Anterior cingulate cortex (tissue), 58 donors: ENCODE measurements at places on chromosomes 6 and 20.

DNA sequence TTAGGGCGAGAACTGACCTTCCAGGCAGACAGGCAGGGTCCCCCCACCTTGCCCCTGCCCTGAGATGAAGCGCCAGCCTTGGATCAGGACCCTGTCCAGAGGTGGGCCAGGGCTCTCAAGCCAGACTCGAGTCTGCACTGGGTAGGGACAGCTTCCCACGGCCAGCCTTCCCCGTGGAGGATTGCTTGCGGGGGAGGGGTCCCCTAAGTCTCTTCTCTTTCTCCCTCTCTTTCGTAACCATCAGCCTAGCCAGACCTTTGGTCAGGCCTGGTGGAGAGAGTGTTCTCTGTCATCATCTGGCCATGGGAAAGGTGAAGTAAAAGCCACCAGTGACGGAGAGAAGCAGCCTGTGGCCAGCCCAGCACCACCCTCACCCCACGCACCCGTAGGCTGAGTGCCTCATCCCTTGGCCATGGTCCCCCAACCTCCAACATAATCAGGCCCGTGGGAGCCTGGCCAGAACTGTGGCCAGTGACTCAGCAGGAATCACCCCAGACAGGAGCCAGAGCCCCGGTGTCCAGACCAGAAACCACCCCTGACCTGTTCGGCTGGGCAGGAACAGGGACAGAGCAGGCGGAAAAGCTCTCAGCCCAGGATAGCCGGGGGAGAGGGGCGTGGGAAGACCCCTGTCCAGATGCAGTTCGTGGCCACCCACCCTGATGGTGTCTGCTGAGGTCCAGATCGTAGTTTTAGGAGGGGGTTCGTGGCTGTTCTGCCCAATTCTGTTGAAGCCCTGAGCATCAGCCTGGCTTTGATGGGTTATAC lies 47.1 kb downstream of the SNAI1 start:
- DNase-seq = no peak

DNA sequence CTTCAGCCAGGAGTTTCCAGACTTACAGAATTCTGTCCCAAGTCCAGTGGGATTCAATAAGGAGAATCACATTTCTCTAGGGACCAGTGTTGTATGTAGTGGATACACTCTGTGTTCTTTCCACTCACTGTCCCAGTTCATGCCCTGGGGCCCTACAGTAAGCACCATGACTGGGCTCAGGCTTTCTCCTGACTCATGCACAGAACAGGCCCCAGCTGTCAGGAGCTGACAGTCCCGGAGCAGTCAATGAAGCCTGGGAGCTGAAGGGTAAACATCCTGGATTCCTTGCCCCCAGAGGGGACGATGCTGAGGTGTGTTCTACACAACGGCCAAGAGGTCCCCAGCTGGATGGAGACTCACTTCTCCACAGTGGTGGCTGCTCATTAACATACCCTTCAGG lies 40.2 kb upstream of the LRFN2 start:
- no peak for DNase-seq

DNA sequence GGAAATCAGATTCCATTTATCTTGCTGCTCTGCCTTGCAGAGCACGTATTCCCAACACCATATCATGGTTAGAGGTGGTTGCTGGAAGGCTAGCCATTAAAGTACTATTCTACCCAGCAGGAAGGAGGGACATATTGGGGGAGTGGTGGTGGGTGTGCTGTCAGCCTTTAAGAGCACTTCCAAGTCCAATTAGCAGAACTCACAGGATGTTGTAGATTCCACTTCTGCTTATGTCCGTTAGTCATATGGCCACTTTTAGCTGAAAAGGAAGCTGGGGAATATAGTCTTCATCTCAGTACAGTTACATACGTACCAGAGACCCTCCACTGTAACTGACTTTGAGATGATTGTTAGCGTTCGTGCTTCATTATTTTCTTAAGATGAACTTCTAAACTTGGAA lies 94.4 kb downstream of the SAMD3 start:
- DNase-seq = no peak

DNA sequence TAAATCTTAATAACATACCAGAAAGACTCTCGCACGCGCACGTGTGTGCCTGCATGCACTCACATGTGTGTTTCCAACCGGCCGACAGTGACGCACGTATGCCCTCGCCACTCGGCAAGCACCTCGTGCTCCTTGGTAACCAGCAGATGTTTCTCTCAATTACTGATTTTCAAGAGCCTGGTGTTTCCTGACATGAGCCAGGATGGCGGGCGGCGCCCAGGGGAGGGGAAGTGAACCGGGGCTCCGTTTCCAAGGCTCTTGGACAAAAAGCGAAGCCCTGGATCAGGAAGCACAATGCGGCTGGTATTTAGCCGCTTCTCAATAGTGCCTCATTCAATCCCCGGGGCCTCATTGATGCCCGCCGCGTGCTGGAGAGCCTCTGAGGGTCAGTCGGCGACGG lies 37.7 kb downstream of the PMEPA1 start:
- peak; percentile 22 for DNase-seq

DNA sequence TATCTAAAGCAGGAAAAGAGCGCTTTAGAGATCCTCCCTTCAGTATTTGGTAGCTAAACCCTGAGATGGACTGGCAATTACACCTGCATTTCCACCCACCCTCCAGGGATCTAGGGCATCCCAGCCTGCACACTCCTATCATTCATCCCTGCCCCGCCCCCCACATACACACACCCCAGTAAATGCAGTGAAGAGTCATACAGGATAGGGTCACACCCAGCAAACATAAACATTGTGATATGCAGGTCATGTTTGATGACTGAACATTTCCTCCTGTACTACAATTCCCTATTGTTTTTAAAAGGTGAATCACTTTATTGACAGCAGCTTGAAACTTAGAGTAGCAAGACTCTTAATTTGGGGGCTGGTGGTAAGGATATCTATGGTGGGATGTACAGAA lies 112.9 kb downstream of the FOXO3 start:
- no peak for DNase-seq

- no peak for DNase-seq
Measured at GRCh38 chr20:18488301-18488700, 8.7 kb downstream of the RBBP9 start.

- no peak for DNase-seq
Measured at GRCh38 chr6:152387091-152387490, 250.1 kb downstream of the SYNE1 start.

DNA sequence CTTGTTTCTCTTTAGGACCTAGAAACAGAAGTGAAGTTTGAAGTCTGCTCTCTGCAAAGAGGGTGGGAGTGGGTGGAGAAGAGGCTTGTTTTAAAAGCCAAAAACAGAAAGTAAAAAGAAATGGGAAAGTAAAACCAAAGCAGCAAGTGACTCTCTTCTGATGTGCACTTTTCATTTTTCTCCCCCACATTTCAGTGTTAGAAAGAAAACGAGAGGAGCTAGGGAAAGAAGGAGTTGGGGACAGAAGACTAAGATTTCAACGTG lies 1.3 kb downstream of the C6orf141 start:
- no peak for DNase-seq

DNA sequence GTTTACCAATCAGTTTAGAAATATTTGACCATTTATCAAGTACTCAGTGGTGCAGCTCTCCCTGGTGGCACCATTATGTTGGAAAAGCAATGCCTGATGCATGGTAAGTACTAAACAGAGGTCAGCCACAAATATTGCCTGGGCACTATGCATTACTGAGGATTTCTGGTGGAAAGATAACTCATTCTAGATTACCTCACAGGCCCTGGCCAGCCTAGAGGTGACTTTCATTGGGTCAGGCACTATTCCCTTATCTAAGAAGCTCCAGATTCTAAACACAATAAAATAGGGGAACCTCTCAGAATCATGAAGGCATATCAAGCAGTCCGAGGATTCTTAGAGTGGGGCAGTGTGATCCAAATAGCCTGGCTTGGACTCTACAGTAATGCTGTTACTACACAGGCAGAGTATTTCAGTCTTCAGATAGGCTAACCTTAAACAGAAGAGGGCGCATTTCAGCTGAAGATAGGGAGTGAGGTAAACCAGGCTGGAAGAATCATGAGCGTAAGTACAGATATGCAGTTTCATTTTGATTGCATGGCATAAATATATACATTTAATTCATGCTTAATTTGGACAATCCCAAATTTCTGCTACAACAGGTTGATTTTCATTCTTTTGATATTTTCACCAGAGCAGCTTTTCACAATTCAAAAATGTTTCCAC lies 12.1 kb downstream of the LGSN start:
- no peak for DNase-seq

- no peak for DNase-seq
Measured at GRCh38 chr6:137870744-137871247, 3.7 kb downstream of the TNFAIP3 start.

GRCh38 chr6:129866256-129866655 lies 5.1 kb upstream of the TMEM244 start:
- no peak for DNase-seq

GRCh38 chr6:168885751-168886742 lies 367.6 kb downstream of the THBS2 start:
- DNase-seq = no peak

DNA sequence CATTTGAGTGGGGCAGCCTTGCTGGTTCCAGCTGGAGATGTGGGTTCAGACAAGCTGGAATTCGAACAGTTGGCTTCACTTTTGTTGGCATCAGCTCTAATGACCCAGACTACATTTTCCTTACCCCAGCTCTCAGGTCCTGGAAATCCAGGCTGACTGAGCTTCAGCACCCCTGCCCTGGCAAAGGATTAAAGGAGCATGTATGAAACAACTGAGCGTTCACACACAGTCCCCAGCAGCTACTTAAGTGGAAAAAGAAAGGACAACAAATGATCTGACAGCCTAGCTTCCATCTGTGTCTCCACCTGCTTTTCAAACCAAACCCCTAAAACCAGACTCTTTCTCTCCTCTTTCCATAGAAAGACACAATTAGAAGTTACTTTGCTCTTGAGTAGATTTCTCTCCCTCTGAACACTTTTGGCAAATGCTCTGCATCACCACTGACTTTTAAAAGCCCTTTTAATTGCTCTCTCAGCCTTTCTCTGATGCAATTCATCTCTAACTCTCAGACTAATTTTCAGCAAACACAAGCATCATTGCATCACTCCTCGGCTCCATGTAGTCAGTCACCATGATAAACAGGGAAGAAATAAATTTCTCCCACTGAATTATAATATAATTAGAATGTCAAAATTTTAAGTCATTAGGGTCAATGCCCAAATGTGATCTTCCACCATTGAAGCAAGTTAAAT lies 28.1 kb downstream of the ROS1 start:
- DNase-seq = no peak

DNA sequence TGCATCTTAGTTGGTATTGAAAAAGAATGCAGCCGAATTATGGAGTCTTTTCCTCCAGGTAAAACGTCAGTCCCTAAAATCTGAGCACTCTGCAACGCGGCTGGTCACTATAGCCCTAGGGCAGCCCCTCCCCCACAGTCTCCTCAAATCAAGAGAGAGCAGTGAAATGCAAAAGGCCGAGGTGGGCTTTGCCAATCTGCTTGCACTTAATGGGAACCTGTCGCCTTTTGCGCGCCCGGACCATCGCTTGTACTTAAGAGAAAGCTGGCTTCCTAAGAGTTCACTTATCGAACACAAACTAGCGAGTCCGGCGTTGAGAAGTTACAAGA lies 447 bp downstream of the MCM3 start:
- DNase-seq = no peak

DNA sequence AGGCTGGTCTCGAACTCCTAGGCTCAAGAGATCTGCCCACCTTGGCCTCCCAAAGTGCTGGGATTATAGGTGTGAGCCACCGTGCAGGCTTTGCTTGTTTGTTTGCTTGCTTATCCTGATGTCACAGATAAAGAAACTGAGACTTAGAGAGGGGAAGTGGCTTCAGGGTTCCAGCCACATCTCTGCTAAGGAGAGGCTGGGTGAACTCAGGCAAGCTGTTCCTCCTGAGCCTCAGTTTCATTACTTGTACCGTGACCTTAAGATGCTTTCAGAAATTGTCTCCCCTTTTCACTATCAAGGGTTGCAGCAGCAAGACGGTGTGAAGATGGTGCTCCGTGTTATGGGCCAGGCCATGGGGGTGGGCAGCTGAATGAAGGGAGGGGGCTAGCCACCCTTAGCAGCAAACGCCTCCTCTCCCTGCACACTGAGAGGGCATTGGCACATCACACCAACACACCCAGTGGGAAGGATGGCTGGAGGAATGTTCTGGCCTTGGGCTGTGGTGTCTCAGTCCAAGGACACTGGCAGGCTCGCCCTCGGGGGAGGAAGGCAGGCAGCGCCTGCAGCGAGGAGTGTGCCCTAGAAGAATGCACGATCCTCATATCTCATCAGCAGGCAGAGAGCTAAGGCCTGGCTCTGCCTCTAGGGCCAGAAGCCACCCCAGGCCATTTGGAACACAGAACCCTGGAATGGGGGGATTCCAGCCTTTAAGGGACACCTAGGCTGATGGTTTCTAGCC lies 48.2 kb upstream of the TLDC2 start:
- no peak for DNase-seq

GRCh38 chr6:93120154-93120742 lies 299.1 kb downstream of the EPHA7 start:
- no peak for DNase-seq

DNA sequence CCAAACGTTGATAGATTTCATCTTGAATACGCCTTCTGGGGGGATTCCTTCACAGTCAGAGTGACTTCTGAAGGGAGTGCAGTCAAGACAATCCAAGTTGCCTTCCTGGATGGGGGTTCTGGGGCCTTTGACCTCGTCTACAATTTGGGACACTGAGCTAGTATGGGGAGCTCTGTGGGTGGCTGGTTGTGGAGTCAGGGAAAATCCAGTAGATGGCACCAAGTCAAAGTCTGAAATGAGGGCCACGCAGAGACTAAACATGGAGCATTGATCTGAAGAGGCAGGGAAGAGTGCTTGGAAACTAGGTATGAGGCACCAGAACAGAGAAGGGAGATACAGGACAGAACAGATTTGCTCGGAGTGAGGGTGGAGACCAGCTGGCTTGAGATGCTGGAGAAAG lies 43.6 kb upstream of the CCN6 start:
- no peak for DNase-seq

GRCh38 chr6:14790976-14791375 lies 454.9 kb upstream of the JARID2 start:
- no peak for DNase-seq

DNA sequence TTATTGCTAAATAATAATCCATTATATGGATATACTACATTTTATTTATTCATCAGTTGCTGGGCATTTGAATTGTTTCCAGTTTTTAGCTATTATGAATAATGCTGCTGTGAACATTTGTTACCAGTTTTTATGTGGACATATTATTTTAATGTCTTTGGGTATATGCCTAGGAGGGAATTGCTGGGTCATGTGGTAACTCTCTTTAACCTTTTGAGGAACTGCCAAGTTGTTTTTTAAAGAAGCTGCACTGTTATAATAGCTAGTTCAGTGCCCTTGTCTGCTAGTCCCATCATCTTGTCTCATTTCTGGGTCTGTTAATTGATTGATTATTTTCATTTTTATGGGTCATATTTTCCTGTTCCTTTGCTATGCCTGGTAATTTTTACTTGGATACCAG lies 56.3 kb downstream of the FOXO3 start:
- no peak for DNase-seq

- no peak for DNase-seq
Measured at GRCh38 chr6:106117579-106117978, 31.4 kb downstream of the PRDM1 start.

- no peak for DNase-seq
Measured at GRCh38 chr6:21149470-21149869, 444.1 kb upstream of the SOX4 start.
